Right renal pelvis (tissue), 4 donors: ENCODE measurements at places on chromosomes 3 and 15. TPM values are rescaled to one million over a fixed set of nuclear protein-coding genes. Genes with fewer than 3 reads are reported as not detected.

DNA sequence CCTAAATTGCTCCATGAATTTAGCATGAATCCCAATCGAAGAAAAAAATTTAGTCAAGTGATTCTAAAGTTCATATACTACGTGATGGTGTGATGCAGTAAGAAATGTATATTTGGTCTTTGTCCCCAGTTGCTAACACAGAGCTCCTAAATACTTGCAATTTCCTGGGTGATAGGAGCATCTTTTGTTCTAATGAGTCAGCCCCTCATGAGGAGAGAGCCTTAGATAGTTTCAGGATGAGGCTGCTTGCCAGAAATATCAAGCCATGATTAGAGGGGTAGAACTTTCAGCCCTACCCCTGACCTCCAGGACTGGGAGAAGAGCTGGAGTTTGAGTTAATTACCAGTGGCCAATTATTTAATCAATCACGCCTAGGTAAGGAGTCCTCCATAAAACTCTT, 170.2 kb downstream of the PDE8A start:
- no peak for DNase-seq

- no peak for DNase-seq
These were observed 59.2 kb downstream of the CADPS start for GRCh38 chr3:62815981-62816380.

DNA sequence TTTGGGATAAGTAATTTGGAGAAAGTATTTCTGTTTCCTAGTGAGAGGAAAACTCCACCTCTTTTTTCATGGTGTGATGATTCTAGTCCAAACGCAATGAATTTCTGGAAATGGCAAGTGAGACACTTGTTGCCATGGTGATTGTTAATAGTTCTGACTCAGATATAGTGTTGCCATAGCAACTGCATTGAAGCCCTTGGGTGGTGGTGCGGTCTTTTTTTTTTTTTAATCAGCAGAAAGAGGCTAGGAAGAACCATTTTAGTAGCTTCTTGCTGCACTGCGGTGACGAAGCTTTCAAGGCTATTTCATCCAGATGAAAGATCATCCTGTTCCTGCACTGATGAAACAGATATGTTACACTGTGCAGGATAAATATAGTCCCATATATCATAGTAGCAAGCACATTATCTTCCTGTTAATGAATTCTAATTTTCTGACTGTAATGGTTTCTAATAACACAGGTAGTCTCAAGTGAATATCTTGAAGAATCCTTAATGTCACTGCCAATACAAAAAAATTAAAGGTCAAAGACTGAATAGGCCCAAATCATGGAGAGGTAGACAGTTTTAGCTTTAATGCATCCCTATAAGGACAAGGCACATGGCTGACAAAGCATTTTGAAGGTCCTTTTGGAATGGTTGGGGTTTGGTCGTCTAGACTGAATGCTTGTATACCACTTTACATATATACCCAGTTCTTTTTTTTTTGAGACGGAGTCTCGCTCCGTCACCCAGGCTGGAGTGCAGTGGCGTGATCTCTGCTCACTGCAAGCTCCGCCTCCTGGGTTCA, 125.1 kb upstream of the ZBTB20 start:
- DNase-seq = no peak

Gene GOLGA8H
- 1.1 TPM for polyA plus RNA-seq

GRCh38 chr3:29141197-29141917, 139.5 kb upstream of the RBMS3 start:
- DNase-seq = no peak
